ENCODE measurements at places on chromosomes 4 and X.

DNA sequence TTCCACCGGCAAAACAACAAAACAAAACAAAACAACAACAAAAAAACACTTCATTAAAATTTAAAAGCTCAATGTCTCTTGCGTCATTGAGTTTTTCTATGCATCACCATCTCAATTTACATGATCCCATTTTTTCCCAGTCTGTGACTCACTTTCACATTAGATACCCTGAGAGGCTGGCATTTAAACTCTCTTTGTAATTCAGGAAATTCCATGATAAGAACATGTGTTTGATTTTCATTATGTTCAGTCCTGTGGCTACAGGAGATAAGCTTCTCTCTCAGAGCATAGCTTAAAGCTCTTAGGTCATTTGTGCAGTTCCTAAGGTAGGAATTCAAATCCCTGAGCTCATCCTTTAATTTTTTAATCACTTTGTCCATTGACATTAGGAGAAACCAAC lies 104.6 kb downstream of the NBDY start:
- DNase-seq = no peak

DNA sequence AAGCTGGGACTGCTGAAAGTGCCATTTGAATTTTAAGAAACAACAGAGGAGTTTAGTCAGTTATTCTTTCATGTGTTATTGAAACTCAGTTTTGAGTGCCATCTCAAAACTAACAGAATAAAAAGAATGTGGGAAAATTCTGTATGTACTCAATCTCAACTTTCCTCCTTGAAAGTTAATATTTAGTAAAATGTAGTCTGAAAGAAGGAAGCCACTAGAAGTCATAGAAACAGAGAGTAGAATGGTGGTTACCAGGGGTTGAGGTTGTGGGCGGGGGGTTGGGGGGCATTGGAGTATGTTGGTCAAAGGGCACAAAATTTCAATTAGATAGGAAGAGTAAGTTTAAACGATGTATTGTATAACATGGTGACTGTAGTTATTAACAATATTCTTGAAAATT lies 628.3 kb upstream of the MAGEB2 start:
- no peak for DNase-seq

GRCh38 chrX:24846550-24847150 lies 152.9 kb downstream of the POLA1 start:
- DNase-seq = no peak

GRCh38 chr4:85448906-85449890 lies 25.8 kb upstream of the ARHGAP24 start:
- DNase-seq = no peak
